ENCODE measurements at places on chromosomes 4 and X.

DNA sequence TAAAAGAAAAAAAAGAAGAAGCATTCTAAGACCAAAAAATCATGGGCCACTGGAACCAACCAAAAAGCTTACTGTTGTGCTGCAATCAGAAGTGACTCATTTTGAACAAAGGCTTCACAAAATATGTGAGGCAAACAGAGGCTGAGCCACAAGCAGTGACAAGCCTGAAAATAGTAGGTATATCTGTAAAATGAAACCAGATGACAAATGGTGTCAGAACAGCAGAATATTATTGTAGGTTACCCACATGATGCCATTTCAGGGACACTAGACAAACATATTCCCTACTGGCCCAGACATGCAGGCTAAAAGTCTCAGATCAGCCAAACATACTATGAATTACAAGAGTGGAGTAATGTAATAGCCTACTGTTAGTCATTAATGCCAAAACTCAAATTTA is 1301.8 kb upstream of the DIAPH2 start:
- DNase-seq = no peak

DNA sequence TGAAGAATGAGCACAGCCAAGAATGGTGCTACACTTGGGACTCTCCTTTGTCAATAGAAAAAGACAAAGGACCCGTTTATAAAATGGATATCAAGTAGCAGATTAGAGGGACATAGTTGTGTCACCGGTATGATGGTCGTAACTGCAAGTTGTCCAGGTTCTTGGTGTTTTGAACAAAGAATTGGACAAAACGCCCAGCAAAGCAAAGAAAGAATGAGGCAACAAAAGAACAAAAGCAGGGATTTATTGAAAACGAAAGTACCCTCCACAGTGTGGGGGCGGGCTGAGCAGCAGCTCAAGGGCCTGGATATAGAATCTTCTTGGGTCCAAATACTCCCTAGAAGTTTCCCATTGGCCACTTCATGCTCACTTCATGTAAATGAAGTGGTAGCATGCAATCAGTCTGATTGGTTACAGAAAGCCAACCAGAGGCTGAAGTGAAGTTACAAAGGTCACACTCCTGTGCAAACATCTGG is 54.7 kb downstream of the SHROOM3 start:
- no peak for DNase-seq

DNA sequence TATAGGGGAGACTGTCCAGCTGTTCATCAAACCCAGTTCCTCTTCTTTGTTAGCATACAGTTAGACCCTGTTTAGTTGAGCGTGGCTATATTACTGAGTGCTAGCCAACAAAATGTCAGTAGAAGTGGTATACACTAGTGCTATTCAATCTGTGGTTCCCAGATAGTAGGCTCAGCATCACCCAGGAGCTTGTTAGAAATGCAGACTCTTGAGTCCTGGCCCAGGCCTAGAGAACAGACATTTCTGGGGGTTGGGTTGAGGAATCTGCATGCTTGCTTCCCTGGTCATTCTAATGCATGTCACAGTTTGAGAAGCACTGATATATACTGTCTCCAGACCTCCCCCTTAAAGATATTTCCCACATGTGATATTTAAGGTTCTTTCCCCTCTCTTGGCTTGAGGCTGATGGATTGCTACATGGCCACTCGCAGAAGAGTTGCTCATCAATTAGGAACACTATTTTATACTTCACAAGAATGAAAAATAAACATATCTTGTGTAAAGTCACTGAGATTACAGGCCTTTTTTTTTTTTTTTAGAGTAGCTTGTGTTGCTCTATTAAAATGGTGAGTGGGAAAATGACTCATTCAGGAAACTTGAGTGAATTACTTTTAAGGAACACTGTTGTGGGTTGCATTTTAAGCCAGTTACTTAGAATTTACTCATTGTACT is 289.0 kb downstream of the STIM2 start:
- no peak for DNase-seq

DNA sequence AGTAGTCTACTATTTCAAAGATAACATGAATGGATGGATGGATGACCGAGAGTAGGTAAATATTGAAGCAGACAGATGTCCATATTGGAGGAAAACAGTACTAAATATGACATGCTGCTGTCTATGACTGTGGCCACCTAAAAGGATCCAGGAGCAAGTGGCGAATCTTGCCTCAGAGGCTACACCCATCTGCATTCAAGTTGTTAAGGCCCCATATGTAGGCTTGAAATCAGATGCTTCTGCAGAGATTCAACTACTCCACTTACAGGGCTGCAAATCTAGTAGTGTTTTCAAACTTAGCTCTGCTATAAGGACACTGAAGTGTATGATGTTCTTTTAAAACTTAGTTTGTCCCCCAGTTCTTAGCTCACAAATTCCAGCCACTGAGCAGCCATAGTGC is 28.9 kb downstream of the SEPSECS start:
- DNase-seq = no peak

GRCh38 chr4:121709766-121710405 is 13.1 kb upstream of the ANXA5 start:
- DNase-seq = no peak

DNA sequence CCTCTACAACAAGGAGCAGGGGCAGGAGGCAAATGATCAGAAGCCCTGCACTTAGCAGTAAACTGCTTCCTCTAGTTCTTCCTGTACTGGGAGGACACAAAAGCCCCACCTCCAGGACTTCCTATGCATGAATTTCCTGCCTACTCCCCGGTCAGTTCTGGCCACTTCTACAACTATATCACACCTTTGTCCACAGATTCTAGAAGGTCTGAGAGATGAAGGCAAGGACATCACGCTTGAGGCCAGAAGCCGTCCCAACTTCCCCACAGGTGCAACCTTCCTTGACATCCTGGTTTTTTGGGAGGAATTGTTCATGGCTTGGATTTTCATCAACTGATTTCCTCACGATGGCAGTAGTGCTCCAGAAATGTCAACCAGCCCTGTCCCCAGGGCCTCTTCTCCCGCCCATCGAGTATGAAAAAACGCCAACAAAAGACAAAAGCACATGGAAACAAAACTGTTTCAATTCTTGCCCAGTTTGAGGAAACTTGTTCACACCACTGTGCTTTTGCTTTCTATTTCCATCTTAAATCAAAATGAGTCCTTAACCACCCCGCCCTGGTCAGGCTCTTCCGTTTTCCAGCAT is 206.5 kb upstream of the STK26 start:
- DNase-seq = peak; percentile 82

- DNase-seq = no peak
These were observed 314.0 kb downstream of the GBA3 start for GRCh38 chr4:23006756-23007155.

- peak; percentile 76 for DNase-seq
These were observed 160.3 kb downstream of the OR13H1 start for GRCh38 chrX:131704136-131704695.

DNA sequence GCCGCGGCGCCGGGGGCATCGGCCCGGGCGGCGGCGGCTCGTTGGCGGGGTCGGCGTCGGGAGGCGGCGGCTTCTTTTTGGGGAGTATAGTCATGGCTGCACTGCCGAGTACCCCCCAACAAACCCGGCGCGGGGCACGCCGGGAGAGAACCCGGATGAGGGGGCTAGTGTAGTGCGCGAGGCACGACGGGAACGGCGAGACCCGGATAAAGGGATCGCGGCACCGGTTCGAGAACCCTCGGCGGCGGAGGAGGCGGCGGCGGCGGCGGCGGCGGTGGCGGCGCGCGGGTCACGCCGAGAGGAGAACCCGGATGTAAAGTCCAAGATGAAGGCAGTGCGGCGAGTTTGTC is at the start of gene OTUD5:
Gene OTUD5 (minus strand): TSS at position 131 of the 350 bp plus-strand sequence. CDS start 37 bp downstream, at position 94.
- peak; percentile 66 for DNase-seq

DNA sequence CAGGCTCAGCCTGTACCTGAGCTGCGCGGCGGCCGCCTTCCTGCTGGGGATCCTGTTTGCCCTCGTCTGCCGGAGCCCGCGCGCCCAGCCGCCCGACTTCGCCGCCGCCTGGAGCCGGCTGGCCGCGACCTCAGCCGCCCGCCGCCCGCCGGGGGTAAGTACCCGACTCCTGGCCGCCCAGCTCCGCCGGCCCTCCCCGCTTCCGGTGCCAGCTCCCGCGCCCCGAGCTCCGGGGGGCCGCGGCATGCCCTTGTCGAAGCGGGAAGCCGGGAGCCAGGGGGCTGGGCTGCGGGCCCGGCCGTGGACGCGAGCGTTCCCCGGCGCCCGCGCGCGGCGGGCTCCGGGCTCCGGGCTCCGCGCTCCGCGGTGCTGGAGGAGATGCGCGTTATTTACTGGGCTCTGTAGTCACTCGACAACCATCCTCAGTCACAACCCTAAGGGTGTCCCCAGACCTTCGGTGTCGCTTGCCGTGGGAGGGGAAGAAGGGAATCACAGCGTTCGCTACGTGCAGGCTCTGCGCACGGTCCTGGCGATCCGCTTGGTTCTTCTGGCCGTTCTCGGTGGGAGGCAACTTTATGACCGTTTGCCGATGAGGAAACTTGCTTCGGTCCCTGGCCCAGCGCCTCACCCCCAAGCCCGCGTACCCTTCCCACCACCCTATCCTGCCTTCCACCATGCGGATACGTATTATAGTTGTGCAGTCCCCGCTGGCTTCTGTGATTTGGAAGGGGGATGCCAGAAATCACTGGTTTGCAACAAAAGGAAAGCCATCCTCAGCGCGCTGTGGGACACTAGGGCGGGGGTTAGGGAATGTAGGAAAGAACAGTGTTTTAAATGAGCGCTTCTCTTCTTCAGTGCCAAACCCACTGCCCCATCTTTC is 944 bp downstream of the SNX25 start:
- DNase-seq = no peak

DNA sequence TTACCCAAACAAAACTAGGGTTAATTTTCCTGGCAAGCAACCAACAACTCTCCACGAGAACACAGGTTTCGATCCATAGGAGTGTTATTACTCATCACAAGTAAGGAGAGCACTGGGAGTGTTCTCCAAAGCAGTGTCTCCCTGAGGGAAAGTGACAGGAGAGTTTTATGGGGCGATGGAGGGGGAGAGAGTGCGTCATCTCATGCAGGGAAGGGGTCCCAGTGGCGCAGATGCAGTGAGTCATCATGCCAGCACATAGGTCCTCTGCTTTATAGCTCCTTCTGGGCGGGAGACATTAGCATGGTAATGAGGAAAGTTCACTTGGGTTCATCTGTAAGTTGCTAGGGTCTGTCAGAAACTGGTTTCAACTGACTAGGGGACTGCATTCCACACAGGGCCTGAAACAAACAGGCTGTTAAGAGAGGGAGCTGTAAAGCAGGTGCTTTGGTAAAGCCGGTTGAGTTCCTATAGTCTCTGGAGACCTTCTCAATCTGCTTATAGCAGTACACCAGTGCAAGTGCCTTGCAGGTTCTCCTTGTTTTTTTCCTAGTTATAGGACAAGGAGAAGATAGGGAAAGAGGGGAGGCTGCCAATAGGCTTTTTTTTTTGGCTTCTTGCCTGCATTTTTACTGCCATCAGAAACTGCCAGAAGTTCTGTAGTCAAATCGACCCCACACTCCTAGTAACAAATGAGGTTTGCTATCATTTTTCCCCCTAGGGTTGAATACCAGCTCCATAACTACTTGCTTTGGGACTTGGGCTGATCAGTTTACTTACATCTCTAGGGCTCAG is 12.8 kb upstream of the BOD1L1 start:
- no peak for DNase-seq

- DNase-seq = no peak
These were observed 72.8 kb downstream of the IRF2 start for GRCh38 chr4:184401397-184402171.

DNA sequence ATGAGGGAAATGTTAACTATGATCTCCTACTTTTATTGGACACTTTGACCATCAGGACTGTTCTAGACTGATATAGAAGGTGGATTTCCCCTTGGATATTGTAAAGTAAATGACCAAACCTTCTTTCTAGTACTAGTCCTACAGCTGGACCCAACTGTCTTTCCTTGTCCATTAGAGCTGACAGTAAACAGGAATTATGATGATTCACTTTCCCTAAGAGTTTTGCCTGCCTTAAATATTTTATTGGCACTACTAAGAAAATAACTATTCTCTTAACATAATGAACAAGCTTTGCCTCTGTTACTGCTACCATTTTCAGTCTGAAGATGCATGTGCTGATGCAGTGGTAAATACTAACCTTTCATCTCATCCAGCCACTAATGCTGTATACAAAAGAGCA is 915.4 kb downstream of the CENPC start:
- DNase-seq = no peak

DNA sequence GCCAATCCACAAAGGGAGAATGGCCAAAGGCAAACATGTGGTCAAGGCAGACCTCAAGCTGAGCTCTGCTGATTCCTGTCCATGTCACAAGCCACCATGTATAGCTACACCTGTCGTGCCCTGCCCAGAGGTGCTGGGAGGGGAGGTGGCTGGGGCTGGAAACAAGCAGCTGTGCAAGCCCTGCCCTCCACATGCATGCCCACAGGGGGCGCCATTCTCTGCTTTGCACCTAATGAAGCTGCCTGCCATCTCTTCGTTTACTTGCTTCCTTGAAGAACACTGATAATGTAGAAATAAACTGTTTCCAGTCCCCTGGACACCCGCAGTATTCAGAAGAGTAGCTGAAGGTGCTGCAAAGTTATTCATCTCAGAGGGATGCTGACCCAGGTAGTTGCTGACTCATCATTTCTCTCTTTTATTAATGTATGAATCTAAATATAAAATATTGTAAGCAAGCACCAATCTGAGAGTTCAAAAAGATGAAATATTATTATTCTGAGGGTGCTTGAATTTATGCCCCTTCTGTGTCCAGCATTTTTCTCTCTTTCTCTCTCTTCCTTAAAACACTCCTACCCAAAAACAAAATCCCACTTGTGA is 278.6 kb downstream of the ADGRA3 start:
- peak; percentile 32 for DNase-seq

GRCh38 chrX:109952050-109952449 is 50.9 kb upstream of the TMEM164 start:
- no peak for DNase-seq

DNA sequence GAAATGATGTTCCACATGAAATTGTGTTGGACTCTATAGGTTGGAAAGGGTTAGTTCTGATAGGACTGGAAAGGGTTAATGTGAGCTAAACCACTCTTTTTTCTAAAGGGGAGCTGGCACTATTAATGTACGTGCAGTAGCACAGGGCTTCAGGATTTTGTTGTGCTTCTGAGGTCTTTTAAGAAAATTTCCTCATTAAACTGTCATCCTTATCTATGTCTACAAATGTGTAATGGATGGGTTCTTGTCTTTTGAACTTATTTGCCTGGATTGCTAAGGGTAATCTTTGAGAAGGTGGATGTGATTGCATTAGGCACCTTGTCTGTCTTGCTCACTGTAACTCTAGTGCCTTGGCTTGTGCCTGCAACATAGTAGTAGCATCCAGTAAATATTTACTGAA is 106.0 kb upstream of the SLC4A4 start:
- DNase-seq = no peak

DNA sequence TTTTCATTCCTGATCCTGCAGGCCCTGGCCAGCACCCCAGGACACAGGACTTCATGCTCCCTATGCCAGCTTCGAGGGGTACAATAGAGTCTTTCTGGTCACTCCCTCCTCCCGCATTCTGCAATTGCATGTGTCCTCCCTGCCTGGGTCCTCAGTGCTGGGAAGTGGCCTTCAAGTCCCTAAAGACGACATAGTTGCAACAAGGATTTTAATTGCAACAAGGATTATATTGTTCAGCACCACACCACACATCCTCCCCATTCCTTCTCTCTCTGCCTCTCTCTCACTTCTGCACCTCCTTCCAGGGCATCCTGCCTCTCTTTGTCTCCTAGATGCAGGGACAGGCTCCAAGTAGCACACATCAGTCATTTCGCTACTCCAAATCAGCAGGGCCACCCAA is 25.5 kb downstream of the SCD5 start:
- DNase-seq = no peak
